ENCODE measurements at places on chromosomes 7 and 10.
A peak's percentile ranks its signal among the peaks of the same experiment; 100 is the strongest.

DNA sequence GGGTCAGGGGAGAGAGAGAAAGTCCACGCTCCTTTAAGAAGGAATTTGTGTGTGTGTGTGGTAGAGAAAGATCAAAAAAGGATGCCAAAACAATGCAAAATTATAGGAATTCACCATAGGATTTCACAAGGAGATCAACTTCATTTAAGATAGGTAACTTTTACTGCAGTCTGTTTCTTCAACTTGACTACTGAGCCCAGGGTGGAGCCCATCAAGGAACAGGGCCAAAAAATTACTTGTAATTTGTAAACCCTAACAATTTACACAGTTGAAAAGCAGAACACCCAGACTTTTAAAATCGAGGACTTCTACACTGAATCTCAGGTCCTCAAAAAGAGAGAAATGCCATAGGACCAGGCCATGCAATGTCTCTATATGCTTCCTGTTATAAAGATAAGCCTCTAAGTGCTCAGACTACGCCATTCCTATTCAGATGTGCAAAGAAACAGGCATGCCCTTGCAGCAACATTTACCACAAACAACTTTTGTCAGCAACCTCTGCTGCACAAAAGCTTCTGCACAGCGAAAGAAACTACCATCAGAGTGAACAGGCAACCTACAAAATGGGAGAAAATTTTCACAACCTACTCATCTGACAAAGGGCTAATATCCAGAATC, 10.6 kb upstream of the GIMAP4 start:
- no peak for DNase-seq

DNA sequence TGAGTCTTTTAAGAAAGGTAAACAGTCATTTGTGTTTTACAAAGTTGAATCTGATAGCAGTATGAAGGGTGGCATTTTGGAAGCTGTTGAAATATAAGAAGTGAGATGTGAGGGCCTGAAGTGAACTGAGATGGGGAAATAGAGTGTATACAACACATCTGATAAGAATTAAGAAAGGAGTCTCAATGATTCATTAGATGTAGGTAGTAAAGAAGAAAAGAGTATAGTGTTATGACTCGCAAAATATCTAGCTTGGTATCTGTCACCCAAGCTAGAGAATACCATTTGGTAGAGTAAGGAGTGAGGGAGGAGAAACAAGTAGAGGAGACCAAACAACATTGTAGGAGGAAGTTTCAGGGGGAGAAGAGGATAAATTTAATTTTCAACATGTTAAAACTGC, 5.3 kb downstream of the PTPN12 start:
- DNase-seq, result no peak

DNA sequence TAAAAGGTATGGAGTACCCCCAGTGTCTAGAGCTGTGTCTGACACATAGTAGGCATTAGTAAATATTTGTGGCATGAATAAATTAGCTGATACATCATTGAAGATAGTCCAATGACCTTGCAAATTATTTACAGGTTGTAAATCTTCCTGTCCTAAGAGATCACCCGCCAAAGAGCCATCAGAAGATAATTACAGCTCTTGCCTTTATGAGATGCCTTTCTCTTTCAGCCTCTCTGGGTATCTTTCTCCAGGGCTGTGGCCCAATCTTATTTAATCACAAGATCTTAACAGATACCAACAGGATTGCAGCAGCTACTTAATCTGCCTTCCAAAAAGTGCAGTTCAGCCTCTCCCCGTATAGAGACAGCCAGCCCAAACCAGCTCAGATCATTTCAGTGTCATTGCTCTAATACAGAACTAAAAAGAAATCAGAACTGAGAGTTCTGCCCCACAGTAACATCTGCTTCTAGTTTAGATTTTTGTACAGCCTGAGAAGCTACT, 41.5 kb downstream of the MYOF start:
- DNase-seq, result no peak

DNA sequence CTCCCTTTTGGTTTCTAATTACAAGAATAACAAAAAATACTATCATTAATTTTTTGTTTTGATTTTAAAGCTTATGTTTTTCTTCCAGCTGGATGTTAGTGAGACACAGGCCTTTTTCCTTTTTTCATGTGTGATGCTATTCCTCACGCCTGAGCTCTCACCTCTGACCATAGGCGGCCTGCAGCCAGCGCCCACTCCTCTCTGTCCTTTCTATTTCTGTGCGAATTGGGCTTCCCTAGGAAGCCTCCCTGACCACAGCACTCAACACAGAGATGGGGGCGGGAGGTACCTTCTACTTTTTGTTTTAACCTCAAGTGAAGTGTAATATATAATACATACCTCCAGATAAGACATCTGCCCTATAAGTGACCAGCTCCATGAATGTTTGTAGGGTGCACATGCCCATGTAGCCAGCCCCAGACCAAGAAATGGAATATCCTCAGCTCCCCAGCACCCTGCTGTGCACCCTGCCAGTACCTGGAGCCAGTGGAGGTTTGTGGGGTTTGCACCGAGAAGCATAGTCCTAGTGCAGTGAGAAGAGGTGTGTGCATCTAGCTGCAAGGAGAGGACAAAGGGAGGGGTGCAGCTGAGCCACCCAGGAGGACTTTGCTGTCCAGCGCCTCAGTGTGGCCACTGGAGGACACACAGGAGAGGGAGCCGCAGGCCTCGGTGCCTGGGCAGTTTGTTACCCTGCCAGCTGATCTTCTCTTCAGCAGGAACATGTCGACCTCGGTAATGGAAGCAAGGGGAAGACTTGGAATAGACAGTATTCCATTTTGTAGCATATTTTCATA, 38.5 kb downstream of the BNIP3 start:
- peak; percentile 47 for DNase-seq

DNA sequence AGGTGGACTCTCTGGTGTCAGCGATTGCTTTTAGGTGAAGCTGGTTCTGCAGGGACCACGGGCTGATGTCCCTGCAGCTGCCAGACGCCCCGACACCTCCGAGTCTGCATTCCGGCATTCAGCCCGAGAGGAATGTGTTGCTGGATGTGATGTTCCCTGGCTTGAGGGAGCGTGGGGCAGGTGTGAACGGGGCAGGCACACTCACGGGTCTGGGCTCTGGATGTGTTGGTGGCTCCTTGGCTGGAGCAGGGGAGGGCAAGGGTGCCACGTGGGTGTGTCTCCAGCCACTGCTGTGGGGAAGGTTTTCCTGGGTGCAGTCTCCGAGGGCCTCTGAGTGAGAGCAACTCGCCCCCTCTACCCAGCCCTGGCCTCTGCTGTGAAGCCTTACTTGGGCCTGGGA, 140.5 kb downstream of the CAMK1D start:
- DNase-seq, result no peak

DNA sequence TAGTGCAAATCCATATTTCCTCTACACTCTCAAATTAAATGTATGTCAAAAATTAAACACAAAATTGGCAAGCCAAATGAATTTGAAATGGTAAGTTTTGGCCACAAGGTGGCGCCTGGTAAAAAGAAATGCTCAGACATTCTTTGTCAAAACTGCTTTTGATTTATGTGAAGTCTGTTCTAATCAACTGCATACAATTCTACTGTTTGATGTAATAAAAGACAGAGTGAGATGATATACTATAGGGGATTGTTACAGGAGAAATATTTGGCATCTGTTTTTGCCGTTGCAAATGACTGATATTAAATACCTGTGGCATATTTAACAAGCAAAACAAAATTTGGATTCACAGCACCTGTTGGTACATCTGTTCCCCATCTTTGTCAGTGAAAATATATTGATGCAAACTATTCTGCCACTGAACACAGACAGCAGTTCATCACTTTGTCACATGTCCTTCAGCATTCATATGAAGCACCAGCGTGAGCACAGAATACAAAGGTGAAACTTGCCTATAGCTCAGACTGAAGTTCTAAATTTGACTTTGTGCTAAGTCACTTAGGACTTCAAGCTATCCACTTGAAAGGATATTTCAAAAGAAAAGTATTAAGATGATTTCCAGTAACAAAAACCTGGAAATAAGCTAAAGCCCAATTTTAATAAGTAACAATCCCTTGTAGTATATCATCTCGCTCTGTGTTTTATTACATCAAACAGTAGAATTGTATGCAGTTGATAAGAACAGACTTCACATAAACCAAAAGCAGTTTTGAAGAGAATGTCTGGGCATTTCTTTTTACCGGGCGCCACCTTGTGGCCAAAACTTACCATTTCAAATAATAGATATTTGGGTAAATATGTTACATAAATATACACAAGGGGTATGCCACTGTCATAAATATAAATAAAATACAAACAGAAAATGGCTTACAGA, 10.2 kb upstream of the CH25H start:
- DNase-seq, result peak; percentile 81

DNA sequence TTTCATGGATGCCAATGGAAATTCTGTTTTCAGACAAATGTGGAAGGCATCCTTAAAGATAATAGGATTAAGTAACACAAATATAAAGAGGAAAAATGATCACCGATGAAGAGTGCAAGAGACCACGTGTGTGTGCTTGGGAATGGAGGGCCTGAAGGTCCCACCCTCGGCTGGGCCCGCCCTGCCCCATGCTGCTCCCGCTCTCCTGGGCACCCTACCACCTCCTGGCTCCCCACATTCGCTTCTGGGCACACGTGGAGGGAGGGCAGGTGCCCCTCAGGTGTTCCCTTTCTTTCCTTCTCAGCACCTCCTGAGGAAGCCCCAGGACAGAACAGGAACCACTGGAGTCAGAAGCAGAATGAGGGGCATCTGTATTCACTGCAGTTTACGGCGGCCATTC, 367.6 kb downstream of the DNAJB6 start:
- DNase-seq, result no peak

DNA sequence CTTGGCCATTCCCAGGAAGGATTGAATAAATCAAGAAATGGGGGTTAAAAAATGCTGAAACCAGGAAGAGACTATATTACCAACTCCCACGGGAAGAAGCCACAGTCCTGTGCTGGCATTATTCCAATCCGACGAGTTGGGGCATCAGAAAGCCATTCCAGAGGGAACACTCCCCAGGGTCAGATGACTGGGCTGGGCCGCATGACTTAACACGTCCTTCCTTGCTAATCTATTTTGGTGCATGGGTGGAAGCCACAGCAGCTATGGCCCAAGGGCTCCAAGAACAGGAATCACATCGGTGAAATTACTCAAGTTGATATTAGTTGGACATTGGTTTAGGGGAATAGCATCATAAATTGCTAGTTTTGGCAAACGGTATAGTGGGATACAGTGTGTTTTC, 592.9 kb upstream of the NRP1 start:
- DNase-seq, result no peak

- no peak for DNase-seq
These were observed 209.6 kb upstream of the PLXNA4 start for GRCh38 chr7:132785870-132786269.

GRCh38 chr7:105297985-105298384, 90.7 kb downstream of the SRPK2 start:
- DNase-seq, result peak; percentile 33

DNA sequence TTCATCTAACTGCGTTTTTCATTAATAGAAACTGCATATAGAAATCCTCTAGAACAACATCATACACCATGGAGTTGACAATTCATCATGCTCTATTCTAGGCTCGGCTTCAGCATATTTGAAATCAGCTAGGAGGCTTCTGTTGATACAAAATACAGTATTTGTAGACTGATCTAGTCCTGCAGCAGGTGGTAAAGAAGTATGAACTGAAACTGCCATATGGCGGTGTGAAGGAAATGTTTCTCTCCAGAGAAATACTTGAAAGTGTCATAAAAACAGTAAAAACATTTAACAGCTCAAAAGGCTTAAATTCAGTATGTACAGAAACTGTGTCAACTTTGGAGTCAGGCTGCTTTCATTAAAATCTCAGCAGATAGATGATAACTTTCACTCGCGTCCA, 32.0 kb upstream of the MYO3A start:
- no peak for DNase-seq

DNA sequence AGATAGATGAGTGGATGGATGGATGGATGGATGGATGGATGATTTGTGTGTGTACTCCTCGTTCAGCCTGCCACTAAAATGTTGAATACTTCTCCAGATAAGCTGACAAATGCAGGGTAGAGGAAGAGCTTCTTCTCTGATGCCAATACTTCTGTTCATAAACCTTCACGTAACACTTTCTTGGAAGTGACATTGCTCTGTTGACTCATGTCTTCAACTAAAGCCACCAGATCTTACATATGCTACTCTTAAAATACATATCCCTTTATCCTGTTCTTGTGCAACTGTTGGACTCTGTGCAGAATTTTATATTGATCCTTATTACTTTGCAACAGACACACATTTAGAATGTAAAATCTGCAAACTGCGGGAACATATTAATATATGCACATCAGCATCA, 26.9 kb downstream of the PIK3AP1 start:
- no peak for DNase-seq

GRCh38 chr10:116636385-116636784, 15.6 kb downstream of the PNLIPRP2 start:
- no peak for DNase-seq

DNA sequence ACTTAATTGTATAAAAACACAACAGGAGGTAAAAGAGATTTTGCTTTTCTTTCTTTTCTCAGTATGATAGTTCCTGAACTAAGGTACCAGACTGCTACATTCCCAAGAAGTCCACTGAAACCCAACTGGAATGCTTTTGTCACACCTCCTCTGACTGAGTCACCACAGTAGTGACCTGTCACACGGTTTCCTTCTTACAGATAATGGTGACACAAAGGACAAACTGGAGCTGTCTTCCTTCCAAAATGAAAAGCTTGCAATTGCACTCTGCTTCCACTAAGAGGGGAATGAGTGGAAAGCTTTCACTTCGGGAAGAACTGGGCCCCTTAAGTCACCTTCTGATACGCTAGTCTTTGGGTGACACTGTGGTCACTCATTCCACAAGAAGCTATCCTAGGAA, 122.2 kb downstream of the KMT2E start:
- no peak for DNase-seq

DNA sequence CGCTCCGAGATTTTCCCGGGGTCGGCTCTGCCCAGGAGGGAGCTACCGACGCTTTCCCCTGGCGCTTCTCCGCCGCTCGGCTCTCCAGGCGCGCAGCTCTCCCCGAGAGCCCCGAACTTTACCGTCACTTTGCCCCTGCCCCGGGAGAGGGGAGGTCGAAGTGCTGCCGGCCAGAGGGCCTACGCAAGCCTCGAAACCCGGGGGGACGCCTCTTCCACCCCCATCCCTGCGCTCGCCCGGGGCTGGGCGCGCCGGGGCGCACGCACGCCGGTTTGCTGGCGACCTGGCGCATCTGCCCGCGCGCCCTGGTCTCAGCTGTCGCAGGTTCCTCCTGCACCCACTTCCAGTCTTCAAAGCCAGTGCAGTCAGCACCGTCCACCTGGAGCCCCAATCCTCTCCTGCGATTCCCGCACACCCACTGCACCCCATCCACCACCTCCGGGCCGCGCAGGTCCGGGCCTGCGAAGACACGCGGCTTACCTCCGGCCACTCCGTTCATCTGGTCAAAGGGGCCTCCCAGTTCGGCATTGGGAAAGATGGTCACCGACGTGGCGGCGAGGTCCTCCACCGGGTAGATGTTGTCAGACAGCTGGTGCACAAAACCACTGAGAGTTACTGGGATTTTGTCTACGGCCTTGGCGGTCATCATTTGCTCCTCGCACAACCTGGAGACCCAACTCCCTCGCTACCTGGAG, 638 bp downstream of the EGR2 start:
- peak; percentile 32 for DNase-seq

- DNase-seq, result no peak
These were observed 12.5 kb upstream of the LYZL1 start for GRCh38 chr10:29276251-29276850.

All from activated naive CD4-positive, alpha-beta T cell treated with anti-CD3 and anti-CD28 coated beads for 36 hours (primary cell).